Effector memory CD4-positive, alpha-beta T cell (primary cell): ENCODE measurements at places on chromosomes 1 and 21.

- no peak for DNase-seq
These were observed 61.5 kb downstream of the CD58 start for GRCh38 chr1:116508984-116509980.

DNA sequence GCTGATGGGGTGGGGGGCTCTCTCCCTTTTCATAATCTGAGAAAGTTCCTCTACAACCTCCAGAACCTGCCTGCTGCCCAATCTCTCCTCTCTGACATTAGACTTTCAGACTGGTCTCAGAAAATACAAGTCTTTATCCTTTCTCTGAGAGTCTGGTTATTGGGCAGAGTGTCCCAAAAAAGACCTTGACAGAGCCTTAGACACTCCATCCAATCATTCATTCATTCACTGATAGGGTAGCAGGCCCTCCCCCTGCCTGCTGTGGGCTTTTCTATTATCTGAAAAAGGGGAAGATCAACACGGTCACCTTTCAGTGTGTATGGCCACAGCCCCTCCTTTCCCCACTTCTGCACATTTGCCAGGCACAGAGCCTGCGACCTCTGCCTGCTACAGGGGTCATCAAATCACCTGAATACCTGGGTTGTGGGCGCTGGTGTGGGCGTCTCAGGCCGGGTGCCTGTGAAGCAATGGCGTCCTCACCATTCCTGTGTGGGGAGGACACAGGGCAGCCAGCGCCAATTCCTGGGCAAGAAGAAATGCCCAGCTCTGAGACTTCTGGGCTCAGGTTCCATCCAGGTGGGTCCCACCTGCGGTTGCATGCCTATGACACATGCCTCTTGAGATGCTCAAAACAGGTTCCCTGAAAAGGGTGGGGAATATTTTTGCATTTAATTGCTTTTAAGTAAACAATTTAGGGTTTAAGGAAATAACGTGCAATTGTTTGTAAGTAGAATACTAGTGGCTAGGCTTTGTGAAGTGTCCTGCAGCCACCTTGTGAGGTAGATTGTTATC lies 52.8 kb downstream of the ELK4 start:
- DNase-seq, result no peak

- peak; percentile 68 for DNase-seq
These were observed 8.8 kb downstream of the ZNF683 start for GRCh38 chr1:26363549-26364448.

- DNase-seq, result no peak
These were observed 23.8 kb downstream of the CD244 start for GRCh38 chr1:160838888-160839287.

DNA sequence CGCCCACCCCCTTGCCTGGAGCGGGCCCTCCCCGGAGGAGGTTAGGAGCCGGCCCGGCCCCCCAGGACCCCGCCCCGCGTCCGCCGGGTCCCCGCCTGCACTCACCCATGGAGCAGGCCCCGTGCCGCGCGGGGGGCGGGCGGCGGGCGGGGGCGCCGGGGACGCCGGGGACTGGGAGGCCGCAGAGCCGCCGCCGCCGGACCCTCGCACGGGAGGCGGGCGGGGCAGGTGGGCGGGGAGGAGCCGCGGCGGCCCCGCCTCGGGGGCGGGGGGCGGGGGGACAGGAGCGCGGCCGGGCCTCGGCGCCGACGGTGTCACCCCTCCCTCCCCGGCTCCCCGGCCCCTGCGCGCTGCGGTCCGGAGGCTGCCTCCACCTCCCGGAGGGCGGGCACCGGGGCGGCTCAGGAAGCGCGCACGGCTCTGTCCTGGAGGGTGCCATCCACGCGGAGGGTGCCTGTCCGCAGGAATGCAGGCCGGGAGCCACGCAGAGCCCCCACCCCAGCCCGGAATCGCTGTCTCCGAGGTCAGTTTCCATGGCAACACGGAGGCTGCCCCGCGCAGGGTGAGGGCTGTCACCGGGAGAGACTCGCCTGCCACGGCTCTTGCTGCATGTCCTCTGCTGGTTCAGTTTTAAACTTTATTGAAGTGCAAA lies 5.9 kb upstream of the PLEKHG5 start:
- DNase-seq, result peak; percentile 38

- no peak for DNase-seq
These were observed 2.0 kb downstream of the GRHL3 start for GRCh38 chr1:24321126-24321525.

DNA sequence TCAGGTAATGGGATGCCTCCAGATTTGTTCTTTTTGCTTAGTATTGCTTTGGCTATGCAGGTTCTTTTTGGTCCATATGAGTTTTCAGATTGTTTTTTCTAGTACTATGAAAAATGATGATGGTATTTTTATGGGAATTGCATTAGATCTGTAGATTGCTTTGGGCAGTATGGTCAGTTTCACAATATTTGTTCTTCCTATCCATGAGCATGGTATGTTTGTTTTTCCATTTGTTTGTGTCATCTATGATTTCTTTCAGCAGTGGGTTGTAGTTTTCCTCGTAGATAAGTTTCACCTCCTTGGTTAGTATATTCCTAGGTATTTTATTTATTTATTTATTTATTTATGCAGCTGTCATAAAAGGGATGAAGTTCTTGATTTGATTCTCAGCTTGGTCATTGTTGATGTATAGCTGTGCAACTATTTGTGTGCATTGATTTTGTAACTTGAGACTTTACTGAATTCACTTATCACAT lies 103.9 kb upstream of the DNAH14 start:
- no peak for DNase-seq

- no peak for DNase-seq
These were observed 20.9 kb downstream of the RNF187 start for GRCh38 chr1:228507961-228508652.

GRCh38 chr1:43986712-43987111 lies 4.7 kb upstream of the CCDC24 start:
- no peak for DNase-seq

- no peak for DNase-seq
These were observed 500.7 kb upstream of the NFIA start for GRCh38 chr1:60581455-60582220.

DNA sequence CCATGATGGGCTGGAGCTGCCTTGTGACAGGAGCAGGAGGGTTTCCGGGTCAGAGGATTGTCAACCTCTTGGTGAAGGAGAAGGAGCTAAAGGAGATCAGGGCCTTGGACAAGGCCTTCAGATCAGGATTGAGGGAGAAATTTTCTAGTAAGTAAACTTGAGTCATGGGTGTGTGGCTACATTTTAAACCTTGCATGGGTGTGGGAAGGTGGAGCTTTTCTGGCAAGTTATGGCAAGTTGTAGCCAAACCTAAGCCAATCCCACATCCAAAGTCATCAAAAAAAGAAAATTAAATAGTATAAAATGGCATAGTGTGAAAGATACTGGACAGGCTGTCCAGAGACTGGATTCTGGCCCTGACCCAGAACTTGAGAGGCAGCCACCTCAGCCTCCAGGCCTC lies 39.8 kb upstream of the HSD3B1 start:
- DNase-seq, result no peak

DNA sequence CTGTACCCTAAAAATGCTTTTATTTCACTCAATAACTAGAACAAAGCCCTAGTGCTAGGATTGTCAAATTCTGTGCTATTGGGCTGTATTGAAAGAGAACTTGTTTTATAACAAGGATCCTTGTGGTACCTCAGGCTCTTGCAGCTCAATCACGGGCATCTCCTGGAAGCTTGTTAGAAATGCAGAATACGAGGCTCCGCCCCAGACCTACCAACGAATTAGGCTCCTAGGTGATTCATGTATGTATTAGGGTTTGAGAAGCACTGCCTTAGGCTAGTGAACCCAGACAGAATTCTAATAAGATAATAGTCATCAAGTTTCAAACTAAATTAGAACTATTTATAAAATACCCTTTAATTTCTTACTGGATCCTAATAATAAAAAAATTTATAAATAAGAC lies 45.6 kb downstream of the ZZZ3 start:
- DNase-seq, result no peak
